ENCODE measurements at places on chromosomes 3 and 15.

DNA sequence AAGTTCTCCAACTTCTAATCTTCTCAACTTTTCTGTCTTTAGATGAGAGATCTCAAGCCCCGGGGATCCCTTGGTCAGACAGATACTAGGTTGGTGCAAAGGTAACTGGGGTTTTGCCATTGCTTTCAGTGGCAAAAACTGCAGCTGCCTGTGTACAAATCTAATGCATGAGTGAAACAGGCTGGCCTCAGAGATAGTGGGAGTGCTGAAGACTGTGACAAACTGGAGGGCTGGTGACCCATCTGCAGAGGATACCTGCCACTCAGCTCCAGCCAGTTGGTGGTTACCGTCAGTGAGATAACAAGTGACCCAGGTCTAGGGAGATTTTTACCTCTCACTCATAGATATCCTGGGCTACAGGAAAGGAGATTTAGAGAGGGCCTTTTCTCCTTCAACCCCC is 85.7 kb downstream of the RYR3 start:
- no peak for DNase-seq

DNA sequence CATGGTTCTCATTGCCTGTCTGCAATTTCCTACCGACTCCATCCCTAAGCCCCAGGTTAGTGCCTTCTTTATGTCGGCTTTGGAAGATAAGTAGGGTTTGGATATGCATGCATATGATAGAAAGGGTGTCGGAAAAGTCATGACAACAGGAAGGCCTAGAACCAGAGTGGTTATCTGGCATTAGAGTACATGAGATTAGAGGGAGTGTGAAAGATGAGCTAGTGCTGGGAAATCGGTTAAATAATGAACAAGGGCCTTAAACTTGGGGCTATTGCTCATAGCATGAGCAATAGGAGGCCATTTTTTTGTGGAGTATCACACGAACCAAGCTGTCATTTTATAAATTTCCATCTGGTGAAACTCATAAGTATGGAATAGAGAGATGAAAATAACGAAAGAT is 54.0 kb upstream of the LPP start:
- DNase-seq, result no peak

DNA sequence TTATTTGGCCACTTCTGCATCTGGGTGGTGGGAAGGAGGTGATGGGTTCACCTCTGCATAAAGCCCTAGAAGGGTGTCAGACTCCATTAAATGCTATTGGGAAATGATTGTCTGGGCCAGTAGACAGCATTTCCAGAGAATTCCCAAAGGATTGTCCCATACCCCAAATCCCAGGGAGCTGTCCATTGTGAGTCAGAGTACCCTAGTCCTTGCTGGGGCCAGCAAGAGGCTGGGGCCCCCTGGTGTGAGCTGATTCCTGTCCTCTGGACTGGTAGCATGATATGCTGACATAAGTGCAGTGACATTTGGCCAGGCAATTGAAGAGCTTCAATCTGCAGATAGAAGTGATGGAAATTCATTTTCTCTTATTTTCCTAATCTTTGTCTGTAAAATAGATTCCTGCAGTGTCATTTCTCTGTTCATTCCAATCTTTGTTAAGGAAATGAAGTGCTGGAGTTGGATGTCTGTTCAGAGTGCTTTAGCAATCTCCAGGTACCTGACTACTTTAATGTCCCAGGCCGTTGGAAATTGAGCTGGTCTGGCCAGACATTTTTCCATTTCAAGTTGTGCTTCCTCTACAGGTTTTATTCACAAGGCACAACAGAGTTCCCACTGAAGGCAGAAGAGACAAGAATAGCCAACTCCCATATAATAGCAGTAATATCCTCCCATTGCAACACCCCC is 91.2 kb downstream of the RPLP1 start:
- no peak for DNase-seq

GRCh38 chr3:43465109-43465508 is 156.7 kb downstream of the ANO10 start:
- no peak for DNase-seq

GRCh38 chr3:187900993-187901755 is 155.9 kb upstream of the BCL6 start:
- no peak for DNase-seq

DNA sequence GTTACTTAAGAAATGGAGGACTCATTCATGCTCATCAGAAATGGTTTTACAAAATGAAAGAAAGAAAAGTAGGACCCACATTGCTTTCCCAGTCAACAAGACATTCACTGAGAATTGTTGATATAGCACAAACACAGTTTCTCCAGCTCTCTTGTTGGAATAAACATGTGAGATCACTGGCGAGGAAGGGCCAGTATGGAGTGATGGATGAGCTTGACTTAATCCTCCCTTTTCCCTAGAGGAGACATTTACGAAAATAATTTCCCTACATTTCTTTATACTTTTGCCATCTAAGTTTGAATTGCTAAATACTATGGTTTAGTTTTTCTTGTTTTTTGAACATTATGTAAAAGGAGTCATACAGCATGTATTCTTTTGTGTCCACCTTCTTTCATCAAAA is 15.9 kb upstream of the UBE3A start:
- no peak for DNase-seq

GRCh38 chr3:20225769-20226168 is 39.8 kb upstream of the SGO1 start:
- no peak for DNase-seq

GRCh38 chr3:172782235-172782634 is 31.7 kb downstream of the ECT2 start:
- DNase-seq, result no peak

GRCh38 chr3:168341192-168341815 is 245.6 kb upstream of the GOLIM4 start:
- DNase-seq, result no peak

DNA sequence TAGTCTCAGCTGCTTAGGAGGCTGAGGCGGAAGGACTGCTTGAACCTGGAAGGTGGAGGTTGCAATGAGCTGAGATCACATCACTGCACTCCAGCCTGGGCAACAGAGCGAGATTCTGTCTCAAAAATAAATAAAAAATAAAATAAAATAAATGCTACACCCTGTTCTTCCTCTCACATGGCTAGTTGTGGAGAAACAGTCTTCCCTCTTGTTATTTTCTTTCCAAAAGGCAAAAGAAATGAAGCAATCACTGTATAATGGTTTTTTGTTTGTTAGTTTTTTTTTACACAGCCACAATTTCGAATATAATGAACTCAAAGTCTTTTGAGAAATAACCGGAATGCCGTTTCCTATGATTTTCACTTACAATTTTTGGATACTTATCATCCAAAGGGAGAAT is 4.9 kb upstream of the FRMD4B start:
- no peak for DNase-seq

GRCh38 chr3:82084824-82085223 is 323.4 kb upstream of the GBE1 start:
- no peak for DNase-seq
